BE2C (cell line): ENCODE measurements at places on chromosomes 12 and 14.

GRCh38 chr14:67420102-67420739 is 8.3 kb upstream of the PLEK2 start:
- peak; percentile 48 for DNase-seq

GRCh38 chr12:3117591-3118015 is 40.4 kb downstream of the TSPAN9 start:
- no peak for DNase-seq

DNA sequence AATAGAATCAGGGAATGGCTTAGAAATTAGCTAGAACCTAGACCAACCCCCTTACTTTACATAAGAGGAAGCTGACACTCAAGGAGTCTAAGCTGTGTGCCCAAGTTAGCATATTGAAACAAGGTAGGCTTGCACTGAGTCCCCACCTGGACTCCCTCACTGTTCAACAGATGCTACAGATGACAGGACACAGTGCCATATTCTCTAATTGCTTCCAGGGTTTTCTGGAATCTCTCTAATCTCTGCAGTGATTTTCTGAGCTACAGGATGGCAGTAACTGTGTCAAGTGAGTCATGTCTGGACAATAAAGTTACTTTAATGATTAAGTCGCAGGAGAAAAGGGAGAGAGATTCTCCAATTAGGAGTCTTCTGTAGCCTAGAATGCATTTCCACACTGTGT is 35.8 kb downstream of the AKAP6 start:
- DNase-seq, result no peak

GRCh38 chr12:61991661-61992060 is 268.5 kb upstream of the USP15 start:
- no peak for DNase-seq

DNA sequence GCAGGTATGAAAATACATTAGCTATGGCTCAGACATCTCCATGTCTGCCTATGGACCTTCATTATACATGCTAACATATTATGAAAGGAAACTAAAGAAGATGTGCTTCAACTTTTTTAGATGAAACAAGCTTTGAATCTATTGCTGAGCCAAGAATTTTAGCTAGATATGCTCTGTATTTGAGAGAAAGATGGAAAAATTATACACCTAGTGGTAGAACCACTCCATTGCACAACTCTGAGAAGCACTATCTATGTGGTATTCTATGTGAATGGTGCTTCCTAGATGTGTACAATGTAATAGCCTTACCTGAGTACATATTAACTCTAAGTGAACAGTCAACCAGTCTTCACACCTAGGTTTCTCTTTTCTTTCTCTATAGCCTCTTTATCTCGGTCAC is 17.3 kb downstream of the EPYC start:
- DNase-seq, result no peak

DNA sequence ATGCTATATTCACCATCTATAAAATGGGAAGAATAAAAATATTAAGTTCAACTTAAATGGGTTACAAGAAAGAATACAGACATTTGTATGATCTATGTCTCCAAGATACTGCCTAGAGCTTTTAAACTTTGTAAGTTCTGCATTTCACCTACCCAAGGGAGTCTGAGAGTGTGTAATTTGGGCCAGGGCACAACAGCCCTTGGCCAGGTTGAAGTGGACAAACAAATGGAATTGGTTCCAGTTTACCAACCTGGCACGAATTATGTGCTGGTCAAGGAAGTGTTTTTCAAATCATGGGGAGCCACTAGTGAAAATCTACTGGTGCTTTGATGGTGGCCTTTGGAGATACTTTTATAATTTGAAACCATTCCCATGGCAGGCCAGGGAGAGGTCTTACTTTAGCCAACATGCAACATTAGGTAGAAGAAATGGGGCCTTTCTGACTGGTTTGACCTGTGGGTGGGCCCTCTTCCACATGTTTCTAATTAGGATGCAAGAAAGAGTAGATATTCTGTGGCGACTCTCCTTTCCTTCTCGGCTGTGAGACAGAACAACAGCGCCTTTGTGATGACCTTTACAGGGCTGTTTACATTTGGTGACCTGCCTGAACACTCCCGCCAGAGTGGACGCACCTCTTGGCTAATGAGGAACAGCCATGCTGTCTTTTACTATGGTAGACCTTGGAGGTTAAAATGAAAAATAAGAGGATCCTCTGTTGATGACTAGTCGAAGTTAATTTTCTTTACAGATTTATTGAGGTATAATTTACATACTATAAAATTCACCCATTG is 476.6 kb downstream of the ZFP36L1 start:
- DNase-seq, result no peak

DNA sequence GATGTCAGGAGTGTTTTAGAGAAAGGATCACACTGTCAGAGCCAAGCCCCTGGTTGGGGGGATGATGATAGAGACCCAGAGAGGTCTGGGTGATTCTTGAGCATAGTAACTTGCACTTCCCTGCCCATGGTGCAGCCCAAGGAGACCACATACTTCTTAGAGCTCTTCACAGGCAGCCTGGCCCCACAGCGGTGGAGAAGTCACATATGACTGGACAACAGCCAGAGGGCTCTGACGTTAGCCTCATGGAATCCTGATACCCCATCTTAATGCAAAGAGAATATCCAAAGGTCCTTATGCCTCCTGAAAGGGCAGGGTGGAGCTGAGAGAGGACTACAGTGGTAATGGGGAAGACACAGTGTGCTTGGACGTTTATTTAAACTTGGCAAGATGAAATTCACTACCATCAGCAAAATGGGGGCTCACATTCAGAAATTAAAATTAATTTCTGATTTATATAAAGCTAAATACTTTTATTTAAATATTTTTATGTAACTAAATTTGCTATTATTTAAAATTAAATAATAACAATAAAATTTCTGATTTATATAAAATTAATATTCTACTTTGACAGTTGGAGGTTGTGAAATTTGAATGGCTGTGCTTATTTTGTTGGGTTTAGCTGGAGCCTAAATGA is 131.3 kb downstream of the KTN1 start:
- no peak for DNase-seq

DNA sequence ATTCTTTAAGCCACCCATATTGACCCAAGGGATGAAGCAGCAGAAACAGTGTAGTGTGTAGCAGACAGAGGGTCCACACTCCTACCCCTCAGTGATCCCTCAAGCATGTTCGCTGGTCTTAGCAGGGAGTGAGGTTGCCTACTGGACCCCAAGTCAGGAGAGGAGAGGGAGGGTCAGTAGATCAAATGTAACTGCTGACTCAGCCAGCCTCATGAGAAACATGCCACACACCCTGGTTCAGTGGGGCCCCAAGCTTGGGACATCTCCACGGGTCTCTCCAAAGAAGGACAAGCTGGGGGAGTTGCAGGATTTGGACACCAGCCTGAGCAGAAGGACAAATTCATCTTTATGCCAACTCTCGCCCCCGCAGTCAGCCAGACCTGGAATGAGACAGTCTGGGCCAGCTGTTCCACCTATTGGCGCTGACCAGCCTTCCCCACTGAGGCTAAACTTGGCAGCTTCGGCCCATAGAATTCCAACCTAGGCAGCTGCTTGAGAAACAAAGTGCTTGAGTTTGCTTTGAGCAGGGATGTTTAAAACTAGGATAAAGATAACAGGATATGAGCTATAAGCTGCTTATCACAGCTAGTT is 66.0 kb upstream of the ACTN1 start:
- no peak for DNase-seq

GRCh38 chr14:20456971-20457370 is 1.9 kb downstream of the APEX1 start:
- no peak for DNase-seq

GRCh38 chr12:83904175-83904574 is 1008.4 kb downstream of the SLC6A15 start:
- DNase-seq, result no peak

GRCh38 chr14:29355331-29355730 is 572.3 kb downstream of the PRKD1 start:
- DNase-seq, result no peak

GRCh38 chr12:62854024-62854423 is 80.9 kb downstream of the PPM1H start:
- no peak for DNase-seq

DNA sequence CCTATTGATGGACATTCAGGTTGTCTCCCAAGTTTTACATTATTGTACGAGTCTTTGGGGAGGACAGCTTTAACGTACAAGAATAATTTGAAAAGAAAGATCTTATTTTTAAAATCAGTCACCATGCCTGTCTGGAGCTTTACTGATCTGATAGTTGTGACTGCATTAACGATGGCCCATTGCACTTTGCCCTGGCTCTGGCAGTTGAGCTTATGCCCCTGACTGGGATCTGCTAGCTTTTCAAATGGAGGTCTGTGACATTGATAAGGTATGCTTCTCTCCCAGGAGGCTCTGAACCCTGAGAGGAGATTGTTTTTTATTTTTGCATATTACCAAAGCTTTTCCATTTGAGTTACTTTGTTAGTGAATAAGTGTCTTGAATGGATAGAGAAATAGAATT is 17.9 kb upstream of the RAB3IP start:
- no peak for DNase-seq

- no peak for DNase-seq
Observed at GRCh38 chr14:75689012-75689411, 28.0 kb downstream of the TTLL5 start.

DNA sequence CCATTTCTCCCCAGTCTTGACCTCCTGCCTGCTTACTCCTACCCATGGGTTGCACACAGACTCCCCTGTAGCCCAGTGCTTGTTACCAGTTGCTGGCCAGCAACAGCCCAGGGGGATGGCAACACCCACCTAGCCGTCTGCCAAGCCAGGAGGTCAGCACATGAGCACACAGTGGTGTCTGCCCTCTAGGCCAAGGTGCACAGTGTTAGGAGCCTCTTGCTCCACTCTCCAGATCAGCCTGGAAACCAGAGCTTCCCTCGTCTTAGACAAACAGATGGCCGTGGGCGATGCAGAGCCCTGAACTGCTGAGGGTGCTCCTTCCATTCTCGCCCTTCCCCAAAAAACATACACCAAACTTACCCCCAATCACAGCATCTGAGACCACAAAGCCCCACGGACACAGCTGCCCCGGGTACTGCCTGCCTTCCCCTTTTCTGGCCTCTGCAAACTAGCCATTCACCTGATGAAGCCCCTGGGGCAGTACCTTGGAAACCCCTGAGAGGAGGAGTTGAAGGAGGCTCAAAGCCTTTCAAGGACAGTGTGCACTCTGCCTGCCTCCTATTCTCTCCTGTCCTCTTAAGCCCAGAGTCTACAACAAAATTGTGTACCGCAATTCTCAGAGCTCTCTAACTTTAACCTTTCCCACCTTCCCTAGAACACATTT is 1.0 kb upstream of the GPD1 start:
- no peak for DNase-seq

- no peak for DNase-seq
Observed at GRCh38 chr14:86604561-86604960, 1074.6 kb downstream of the FLRT2 start.

GRCh38 chr12:124545508-124546418 is 21.6 kb downstream of the NCOR2 start:
- no peak for DNase-seq

DNA sequence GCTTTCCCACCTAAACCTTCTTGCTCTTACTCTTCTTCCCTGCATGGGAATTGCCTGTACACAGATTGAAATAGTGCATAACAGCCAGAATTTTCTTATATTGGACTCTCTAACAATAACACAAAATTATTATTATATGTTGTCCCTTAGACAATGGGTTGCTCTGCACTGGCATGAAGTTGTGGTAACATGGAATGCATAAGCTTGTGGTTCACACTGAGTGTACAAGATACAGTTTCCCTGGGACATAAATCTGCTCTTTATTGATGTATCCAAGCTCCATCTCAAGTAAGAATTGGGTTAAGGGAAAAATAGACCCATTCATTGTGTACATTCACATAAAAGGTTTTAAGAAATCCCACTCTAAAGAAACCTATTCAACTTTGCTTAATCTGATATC is 114.4 kb upstream of the NTF3 start:
- DNase-seq, result no peak

- DNase-seq, result no peak
Observed at GRCh38 chr12:54041097-54041690, 8.3 kb downstream of the HOXC5 start.

GRCh38 chr14:64812412-64812811 is 67.3 kb downstream of the SPTB start:
- DNase-seq, result no peak

GRCh38 chr14:89889626-89890025 is 64.9 kb downstream of the EFCAB11 start:
- DNase-seq, result no peak

- no peak for DNase-seq
Observed at GRCh38 chr12:88081247-88081646, 52.0 kb upstream of the C12orf50 start.

GRCh38 chr14:82492157-82492556 is 958.5 kb upstream of the SEL1L start:
- no peak for DNase-seq

DNA sequence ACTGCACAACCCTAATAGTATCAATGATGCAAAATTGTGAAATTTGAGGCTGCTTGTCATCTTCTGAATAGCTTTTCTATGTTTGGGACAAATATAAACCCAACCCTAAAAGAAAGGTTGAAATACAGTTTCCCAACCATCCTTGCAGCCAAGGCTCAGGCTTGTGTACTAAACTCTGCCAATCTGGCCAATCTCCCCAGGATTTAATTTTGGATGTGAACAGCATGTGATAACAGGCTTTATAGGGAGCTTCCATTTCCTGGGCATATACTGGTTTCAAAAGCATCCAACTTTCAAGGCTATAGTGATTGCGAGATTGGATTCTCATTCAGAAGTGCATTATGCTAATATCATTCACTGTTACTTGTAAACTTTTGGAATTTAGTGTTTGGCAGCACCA is 55.7 kb upstream of the MUCL1 start:
- no peak for DNase-seq

- no peak for DNase-seq
Observed at GRCh38 chr14:83491091-83491490, 1957.4 kb upstream of the SEL1L start.

- no peak for DNase-seq
Observed at GRCh38 chr14:45906257-45906656, 653.3 kb upstream of the MIS18BP1 start.

DNA sequence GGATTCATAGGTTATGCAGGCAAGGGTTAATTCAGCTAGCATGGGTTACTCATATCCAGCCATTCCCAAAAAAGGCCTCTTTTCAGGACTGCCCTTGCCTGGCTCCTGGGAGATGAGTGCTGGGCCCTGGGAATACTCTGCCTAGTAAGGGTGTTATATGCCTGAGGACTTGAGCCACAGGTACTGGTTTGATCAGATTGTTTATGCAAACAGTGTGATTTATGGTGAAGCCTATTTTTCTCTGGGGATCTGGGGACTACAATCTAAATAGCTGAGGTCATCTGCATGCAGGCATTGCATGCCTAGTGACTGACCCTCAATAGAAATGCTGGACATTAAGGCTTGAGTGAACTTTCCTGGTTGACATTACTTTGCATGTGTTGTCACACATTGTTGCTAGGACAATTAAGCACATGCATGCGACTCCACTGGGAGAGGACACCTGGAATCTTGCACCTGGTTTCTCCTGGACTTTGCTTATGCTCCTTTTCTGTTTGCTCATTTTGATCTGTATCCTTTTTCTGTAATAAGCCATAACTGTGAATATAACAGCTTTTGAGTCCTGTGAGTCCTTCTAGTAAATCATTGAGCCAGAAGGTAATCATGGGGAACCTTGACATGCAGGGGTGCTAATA is 73.0 kb downstream of the RAD51B start:
- DNase-seq, result no peak
